Hepatocyte (in vitro differentiated cells): ENCODE measurements at places on chromosomes 1 and 21. TPM values are rescaled to one million over a fixed set of nuclear protein-coding genes. Genes with fewer than 3 reads are reported as not detected.

DNA sequence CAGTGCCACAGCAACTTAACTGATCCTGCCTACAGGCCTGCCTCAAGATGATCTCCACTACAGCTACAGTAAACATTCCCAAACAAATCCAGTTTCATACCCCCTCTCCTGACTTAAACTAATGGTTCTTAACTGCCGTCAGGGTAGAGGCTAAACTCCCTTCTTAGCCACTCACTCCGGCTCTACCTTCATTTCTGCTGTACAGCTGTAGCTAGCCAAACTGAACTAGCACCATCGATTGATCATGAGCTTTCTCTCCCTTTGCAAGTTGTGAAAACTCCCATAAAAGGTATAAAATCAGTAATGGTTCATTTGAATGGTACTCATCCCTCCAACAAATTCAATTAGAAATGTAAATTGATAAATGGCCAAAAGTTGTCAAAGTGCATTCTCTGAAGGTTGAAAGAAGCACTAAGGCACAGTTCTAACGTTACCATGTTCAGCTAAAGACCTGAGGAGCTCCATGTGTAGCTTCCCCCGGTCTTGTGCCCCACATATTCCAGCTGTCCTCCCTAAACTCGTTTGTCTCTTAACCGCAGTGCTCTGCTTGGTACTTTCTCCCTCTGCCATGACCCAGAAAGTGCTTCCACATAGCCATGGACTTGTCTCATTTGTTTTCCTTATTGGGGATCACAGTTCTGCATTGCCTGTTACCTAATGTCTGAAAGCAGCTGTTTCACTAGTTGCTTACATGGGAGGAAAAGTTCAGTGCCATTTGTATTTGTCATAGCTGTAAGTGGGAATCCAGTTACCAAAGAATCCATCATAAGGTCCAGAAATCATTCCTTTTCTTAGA, 49.8 kb downstream of the DHX9 start:
- H3K4me1 ChIP-seq = no peaks in the 10 kb centered on the region
- DNase-seq = no peak
- H3K27me3 ChIP-seq = no peaks in the 10 kb centered on the region
- peaks cover 6% of the 10 kb centered on the region for H3K36me3 ChIP-seq
- H3K27ac ChIP-seq = no peak overlapping the region
- H3K4me3 ChIP-seq = no peak overlapping the region

The FCRL5 gene
- total RNA-seq = not detected in 2 replicates

DNA sequence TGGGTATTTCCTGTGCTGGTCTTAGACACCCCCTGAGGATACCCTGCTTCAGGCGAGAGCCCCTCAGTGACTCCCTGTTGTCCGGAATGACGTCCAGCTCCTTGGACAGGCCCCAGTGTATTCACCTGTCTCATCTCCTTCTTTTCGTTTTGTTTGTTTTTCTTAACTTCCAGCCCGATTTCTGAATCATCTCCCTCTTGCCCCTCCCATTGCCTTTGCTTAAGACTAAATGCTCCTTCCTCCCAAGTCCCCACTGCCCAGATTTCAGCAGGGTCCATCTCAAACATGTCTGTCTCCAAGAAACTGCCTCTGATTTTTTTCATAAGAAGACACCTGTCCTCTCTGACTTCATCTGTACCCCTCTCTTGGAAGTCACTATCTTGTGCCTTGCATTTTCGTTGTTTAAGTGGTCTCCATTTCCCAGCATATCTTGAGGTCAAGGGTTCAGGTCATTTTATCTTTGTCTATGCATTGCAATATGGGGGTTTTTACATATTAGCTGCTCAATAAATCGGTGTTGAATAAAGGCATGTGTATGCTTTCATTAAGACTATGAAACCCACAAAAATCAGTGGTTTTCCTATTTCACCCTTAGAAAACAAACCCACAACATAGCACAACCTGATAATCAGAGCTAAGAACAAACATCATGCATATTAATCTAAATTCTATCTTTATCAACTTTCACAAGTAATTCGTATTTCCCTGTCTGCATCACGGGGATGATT, 58.4 kb upstream of the LGALS8 start:
- no peaks in the 10 kb centered on the region for H3K27me3 ChIP-seq
- H3K4me1 ChIP-seq = no peaks in the 10 kb centered on the region
- peak overlapping the region; percentile 34 for H3K27ac ChIP-seq
- DNase-seq = no peak
- no peak overlapping the region for H3K4me3 ChIP-seq

- no peaks in the 10 kb centered on the region for H3K27me3 ChIP-seq
- H3K36me3 ChIP-seq = no peaks in the 10 kb centered on the region
- no peak for DNase-seq
These were observed 113.3 kb upstream of the DUSP10 start for GRCh38 chr1:221855156-221855555.

GRCh38 chr21:29233611-29234540, 64.8 kb upstream of the BACH1 start:
- no peak overlapping the region for H3K4me3 ChIP-seq
- peaks cover 6% of the 10 kb centered on the region for H3K4me1 ChIP-seq
- no peaks in the 10 kb centered on the region for H3K36me3 ChIP-seq

- no peak overlapping the region for H3K27ac ChIP-seq
- peaks cover 14% of the 10 kb centered on the region for H3K4me1 ChIP-seq
- H3K4me3 ChIP-seq = no peak overlapping the region
- H3K27me3 ChIP-seq = no peaks in the 10 kb centered on the region
These were observed 10.5 kb downstream of the SERINC2 start for GRCh38 chr1:31423418-31423947.

DNA sequence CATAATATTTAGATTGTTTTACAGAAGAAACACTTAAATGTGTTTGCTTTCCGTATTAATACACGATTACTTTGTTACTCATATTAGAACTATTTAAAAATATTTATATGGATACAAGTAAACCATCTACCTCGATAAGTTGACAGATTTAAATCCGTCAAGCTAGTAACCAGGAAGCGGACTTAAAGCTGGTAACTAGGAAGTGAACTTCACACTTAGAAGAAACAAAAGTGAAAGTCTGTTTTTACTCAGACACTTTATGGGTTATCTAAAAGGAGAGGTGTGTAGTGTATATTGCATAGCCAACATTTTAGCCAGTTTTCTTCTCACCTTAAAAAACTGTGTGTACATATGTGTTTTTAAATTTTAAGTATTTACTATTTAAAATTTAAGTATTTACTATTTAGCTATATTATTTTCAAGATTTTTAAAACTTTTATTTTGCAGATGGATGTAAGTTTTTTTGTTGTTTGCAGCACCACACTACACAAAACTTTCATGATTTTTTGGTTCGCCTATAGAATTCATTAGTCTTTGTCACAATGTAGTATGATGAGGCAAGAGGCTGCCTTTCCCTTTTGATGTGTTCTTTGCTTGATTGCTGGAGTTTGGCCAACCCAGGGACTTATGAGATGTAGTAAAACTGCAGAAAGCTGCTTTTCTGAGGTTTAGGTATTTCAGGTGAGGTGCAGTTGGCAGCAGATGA, 2.7 kb downstream of the USP25 start:
- no peaks in the 10 kb centered on the region for H3K27me3 ChIP-seq
- H3K4me3 ChIP-seq = peak overlapping the region; percentile 38
- no peaks in the 10 kb centered on the region for H3K36me3 ChIP-seq
- peak; percentile 46 for DNase-seq
- no peak overlapping the region for H3K27ac ChIP-seq

The LINGO4 gene
- not detected in 2 replicates for total RNA-seq

GRCh38 chr1:117985239-117985638, 55.7 kb downstream of the WDR3 start:
- H3K4me3 ChIP-seq = no peak overlapping the region
- H3K4me1 ChIP-seq = no peaks in the 10 kb centered on the region
- no peaks in the 10 kb centered on the region for H3K36me3 ChIP-seq
- H3K27me3 ChIP-seq = no peaks in the 10 kb centered on the region
- no peak overlapping the region for H3K27ac ChIP-seq
